ENCODE measurements at places on chromosomes 2 and 18.
A peak's percentile ranks its signal among the peaks of the same experiment; 100 is the strongest.

DNA sequence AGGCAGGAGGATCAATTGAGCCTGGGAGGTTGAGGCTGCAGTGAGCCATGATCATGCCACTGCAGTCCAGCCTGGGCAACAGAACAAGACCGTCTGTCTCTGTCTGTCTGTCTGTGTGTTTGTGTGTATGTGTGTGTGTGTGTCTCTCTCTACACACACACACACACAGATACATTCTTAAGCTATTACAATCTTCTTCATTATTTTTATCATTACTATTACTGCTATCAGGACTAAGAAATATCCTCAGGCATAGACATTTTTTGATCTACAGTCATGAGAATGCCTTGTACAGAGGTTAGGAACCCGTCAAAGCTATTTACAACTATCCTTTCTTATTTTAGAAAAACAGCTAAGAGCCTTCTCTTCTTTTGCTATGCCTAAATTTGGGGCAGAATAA, 207.4 kb downstream of the NEDD4L start:
- DNase-seq = no peak

DNA sequence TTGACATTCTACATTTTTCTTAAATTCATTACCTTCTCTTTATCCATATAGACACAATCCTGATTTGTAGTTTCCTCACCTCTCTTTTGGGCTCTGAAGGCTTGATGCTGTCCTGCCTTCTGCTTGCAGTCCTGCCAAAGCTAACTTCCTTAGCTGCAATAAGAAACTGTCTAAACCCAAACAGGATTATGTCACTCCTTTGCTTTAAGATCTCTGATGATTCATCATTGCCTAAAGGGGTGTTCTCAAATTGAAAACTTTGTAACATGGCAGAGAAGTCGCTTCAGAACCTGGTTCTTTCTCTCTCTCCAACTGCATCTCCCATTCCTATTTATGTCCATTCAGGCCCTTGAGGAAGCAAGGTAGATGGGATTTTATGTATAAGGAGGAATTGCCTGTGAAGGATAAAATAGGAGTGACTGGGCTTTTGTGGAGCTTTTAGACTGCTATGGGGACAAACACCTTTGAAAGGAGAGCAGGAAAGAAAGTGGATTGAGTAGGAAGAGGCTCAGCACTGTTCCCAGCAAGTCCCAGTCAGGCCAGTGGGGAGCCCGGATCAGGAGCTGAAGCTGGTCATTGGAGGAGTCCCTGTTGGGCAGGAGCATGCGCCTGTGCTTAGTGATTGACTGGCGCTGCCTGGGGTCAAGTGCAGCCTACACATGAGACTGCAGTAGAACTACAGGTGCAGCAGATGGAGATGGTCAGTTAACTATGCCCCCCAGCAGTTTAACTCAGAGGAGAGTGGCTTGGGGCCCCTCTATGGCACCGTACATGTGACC, 390.6 kb downstream of the CTNNA2 start:
- no peak for DNase-seq

- DNase-seq = no peak
Measured at GRCh38 chr18:3264362-3264761, 2.4 kb downstream of the MYL12B start.

- no peak for DNase-seq
Measured at GRCh38 chr2:158391876-158392275, 64.7 kb downstream of the CCDC148 start.

GRCh38 chr18:25089470-25089869, 262.5 kb downstream of the ZNF521 start:
- DNase-seq = no peak

DNA sequence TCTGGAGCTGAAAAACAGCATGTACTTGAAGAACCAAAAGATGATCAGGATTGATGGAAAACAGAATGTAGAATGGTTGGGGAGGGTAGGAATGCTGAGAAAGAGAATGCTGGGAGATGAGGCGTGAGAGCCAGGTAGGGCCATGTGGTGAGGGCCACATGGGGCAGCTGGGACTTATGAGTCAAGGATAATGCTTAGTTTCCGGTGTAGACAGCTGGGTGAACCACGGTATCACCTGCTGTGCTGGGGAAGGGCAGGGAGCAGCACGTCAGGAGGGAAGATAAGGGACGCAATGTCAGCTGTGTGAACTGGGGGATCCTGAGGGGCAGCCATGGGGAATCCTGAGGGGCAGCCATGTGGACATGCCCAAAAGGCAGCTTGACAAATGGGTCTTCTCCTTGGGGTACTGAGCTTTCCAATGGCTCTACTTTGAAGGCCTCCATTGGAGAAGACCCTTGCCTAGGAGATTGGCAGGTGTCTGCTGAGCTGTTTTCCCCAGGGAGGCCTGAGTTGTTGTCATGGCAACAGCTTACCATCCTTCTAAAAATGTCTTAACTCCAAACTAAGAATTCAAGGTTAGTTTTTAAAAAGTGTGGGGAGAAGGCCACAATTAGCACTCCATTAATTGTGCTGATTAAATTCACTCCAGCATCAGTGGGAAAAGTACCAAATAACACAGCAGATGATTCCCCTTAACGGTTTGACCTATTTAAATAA, 51.1 kb downstream of the MTHFD2 start:
- no peak for DNase-seq

DNA sequence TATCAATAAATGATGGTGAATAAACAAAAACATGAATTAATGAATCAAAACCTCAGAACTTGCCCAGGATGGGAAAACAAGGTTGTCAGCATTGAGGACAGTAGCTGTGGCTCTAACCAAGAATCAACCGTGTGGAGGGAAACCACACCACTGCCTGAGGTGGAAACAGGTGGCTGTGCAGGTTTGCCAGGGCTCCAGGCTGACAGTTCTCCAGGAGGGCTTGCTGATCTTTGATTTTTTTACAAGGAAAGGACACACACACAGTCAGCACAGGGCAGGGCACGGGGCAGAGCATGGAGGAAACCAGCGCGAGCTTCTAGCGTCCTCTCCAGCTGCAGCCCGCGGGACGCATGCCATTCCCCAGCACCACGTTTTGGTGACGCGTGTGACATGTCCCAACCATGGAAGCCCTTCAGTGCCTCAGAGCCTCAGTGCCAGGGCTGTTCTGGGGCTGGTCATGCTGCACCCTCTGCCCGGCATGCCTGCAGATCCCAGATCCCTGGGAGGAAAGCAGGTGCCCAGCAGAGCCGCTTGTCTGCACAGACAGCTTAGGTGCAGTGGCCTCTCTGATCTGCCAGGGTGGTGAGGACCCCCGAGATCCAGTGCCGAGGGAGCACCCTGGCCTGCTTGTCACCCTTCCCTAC, 15.8 kb upstream of the AGXT start:
- DNase-seq = no peak

- DNase-seq = no peak
Measured at GRCh38 chr2:6941299-6942046, 24.3 kb downstream of the RNF144A start.

- DNase-seq = peak; percentile 12
Measured at GRCh38 chr2:41782306-41783158, 265.3 kb upstream of the PKDCC start.

DNA sequence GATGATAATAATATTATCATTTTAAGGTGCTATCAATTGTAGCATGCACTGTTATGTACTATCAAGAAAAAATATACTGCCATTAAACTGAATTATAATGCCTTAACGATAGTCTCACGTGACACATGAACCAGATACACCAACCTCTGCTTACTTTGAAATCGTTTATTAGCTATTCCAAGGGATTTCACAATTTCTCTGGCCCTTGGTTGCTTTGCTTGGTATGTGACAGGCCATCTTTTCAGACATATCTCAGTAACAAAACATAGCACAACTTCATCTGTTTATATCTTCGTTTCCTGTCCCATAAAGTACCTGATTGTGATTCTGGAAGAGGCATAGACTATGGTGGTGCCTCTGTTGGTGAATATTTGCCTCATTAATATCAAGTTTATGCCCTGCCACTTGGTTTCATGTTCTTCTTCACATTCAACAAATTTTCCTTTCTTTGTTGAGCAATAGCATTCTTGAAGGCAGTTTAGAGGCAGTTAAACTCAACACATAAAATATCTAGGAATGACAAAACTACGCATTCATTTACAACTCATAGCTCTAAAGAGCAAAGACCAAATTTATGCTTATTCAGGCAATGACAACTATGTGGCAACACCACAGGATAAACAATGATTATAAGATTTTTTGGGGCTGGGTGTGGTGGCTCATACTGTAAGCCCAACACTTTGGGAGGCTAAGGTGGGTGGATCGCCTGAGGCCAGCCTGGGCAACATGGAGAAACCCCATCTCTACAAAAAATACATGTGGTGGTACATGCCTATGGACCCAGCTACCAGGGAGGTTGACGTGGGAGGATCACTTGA, 84.3 kb downstream of the MCFD2 start:
- DNase-seq = no peak

DNA sequence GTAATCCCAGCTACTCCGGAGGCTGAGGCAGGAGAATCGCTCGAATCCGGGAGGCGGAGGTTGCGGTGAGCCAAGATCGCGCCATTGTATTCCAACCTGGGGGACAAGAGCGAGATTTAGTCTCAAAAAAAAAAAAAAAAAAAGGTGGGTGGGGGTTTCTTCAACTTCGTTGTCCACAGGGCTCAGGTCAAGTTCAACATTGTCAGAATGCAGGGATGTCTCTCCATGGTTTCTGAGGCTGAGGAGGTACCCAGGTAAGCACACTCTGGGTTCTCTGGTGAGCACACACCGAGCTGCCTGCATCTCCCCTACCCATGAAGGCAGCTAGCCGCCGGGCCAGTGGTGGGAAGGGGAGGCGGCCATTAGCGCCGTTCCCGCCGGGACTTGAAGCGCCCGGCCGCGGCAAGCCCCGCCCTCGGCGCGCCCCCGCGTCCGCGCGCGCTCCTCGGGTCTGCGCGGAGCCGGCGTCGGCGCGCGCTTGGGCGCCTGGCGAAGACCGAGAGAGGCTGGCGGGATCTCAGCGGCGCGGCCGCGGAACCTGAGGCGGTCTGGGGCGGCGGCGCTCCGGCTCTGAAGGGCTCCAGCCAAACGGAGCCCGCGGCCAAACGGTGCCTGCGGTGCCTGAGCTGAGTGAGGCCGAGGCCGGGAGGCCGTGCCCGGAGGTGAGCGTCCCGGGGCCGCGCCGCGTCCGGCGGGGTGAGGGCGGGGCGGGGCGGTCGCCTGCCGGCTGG, at the start of gene UBXN2A:
UBXN2A (plus strand) TSS at position 477 of the 731 bp plus-strand sequence. CDS start 17,852 bp downstream, outside the sequence.
- DNase-seq = peak; percentile 77

- no peak for DNase-seq
Measured at GRCh38 chr2:137287913-137288639, 522.7 kb downstream of the THSD7B start.

DNA sequence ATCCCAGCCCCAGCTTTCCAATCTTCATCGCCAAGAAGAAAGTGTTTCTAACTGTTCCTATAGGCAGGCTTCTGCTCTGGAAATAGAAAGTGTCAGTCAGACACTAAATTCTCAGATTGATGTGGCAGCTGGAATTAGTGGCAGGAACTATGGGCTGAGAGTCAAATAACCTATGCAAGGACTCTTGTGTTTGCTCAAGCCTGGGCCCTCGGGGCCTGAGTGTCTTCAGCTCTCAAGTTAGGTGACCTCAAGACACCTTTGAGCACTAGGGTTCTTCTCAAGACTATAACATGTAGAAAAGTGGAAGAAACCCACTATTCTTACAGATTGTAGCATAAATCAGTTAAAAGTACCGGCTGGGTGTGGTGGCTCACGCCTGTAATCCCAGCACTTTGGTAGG, 694.5 kb downstream of the RNF144A start:
- no peak for DNase-seq

DNA sequence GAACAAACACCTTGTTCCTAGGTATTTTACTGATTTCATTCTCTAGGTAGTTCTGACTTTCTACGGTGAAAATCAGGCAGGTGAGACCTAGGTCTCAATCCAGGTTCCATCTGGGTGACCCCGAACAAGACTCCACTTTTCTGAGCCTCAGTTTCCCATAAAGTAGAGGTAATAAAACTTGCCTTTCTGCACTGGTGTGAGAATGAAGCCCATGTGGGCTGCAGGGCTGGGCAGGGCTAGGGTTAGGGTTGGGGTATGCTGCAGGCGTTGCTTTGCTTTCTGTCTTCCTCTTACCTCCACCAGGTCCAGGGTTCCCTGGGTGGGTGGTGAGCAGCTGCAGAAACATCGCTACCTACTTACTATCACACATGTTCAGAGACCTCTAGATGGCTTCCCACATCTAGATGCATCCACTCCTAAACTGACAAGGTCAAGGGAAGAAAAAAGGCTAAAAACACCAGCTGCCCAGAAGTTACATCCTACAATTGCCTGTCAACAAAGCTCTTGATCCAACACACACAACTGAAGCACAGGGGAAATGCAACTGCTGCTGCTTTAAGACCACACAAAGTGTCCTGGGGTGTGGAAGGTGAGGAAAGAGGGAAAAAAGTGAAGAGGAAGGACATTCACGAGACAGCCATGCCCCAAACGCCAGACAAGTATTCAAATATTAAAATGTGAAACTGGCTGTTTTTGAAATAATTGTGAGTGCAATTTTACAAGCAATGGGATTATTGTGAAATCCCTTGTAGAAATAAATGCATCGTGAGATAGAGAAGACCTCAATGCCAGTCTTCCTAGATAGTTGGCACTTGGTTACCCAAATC, 23.5 kb downstream of the MBP start:
- no peak for DNase-seq

GRCh38 chr2:4973973-4974372, 718.2 kb upstream of the SOX11 start:
- DNase-seq = no peak

DNA sequence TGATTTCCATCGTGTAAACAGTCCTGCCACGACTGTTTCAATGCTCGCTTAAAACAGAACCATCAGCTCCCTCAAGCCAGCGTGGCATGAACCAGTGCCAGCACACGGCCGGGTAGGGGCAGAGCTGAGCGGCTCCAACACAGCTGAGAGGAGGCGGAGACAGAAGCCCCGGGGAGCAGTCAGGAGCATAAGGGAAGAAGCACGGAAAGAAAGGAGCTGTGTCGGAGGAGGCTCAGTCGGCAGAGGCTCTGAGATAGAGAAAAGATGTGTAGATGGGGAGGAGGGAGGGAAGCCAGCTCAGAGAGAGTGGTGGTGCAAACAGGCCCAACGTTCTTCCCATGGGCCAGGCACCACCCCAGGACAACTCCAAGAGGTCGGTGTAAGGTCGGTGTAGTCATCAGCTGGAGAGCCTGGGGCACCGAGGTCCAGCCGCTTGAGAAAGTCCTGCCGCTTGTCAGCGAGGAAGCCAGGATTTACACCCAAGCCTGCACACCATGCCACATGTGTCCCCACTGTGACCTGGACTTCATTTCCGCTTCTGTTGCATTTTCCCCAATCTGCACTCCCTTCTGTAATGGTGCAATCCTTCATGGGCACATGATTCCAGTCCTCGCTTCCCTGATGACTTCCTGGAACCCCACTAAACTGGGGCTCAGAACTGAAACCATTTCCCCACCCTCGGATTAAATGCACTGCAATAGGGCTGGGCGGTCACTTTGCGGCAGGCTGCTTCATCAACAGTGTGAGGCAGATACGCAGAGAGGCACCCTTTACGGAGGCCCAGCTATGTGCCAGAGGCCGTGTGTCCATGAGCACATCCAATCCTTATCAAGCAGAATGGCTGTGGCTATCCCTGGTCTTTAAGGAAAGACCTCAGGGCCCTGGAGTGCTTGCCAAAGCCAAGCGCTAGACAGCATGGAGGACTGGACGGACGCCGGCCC, 43.5 kb downstream of the CYP27C1 start:
- no peak for DNase-seq

GRCh38 chr2:229084447-229084846, 186.6 kb downstream of the PID1 start:
- no peak for DNase-seq
